Adrenal gland (tissue), 19 donors: ENCODE measurements at places on chromosomes 3 and 15. TPM values are rescaled to one million over a fixed set of nuclear protein-coding genes. Genes with fewer than 3 reads are reported as not detected.

The TMEM207 gene
- not detected for total RNA-seq

The SPG21 gene
- 92.1 TPM for total RNA-seq

The SPTBN5 gene
- 1.6 TPM for total RNA-seq

The DOCK3 gene
- total RNA-seq: 2.6 TPM

GRCh38 chr3:134487406-134487805 lies 1.5 kb downstream of the CEP63 start:
- no peak for DNase-seq

- DNase-seq: no peak
These were observed 186.1 kb downstream of the FMN1 start for GRCh38 chr15:33008284-33008995.

GRCh38 chr3:192249516-192249915 lies 477.8 kb downstream of the FGF12 start:
- no peak for DNase-seq
